ENCODE measurements at places on chromosomes 11 and 22.

- no peak for DNase-seq
Measured at GRCh38 chr22:28984482-28985158, 77.0 kb downstream of the C22orf31 start.

DNA sequence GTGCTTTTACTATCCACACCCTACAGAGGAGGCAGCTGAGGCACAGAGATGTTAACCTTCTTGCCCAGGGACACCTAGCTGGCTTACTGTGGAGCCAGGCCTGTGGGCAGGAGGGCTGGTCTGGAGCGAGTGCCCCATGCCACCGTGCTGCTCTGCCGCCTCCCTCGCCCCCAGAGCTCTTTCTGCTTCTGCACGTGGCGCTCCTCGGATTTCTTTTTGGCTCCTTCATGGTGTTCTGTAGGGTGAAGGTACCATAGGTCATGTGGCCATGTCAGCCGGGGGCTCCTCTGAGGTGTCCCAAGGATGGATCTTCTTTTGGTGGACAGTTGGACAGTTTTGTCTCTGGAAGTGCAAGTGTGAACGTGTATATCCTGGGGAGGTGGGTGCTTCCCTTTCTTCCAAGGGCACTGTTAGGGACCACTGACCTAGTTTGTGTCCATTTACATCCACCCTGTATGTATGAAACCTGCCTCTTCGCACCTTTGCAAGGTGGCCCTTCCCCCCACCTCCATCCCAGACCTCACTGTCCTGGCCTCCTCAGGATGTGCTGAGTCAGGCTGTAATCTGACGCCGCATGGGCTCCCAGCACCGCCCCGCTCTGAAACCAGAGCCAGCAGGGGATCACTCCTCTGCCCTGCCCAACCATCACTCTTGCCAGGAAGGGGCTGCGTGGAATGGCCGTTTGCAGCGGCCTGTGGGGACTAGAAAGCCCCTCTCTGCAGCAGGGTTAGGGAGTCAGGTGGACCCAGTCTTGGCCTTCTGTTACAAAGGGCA lies 31.7 kb downstream of the POLR3H start:
- DNase-seq = peak; percentile 85

DNA sequence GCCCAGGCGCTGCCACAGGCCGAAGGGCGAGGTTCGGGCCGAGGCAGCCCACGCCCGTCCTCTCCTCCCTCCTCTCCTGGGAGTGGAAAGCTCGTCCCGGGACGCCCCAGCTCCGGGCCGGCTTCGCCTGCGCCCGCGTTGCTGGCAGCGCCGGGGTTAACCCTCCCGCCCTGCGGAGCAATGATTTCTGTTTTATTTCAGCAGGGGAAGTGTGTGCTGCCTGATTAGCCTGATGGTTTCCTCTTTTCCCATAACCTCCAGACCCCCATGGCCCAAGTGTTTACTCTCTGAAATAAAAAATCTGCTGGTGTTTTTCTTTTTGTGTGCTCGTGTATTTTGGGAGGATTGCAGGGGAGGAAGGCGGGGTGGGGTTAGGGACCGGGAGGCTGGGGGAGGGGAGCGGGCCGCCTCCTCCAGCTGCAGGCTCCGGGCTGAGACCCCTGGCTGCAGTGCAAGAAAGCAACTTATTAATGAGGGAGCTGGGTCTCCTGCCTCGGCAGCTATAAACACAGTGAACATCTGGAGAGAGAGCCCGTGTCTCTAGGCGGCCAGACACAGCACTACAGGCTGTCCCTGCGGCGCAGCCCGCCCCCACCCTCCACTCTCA lies 38.6 kb downstream of the ETS1 start:
- peak; percentile 44 for DNase-seq

- DNase-seq = no peak
Measured at GRCh38 chr22:21593406-21594232, 26.1 kb downstream of the UBE2L3 start.

- DNase-seq = no peak
Measured at GRCh38 chr11:34809191-34810106, 106.7 kb downstream of the APIP start.

GRCh38 chr11:20178976-20179375 lies 18.7 kb upstream of the DBX1 start:
- DNase-seq = no peak

- no peak for DNase-seq
Measured at GRCh38 chr11:27011560-27012233, 17.8 kb downstream of the FIBIN start.

- DNase-seq = peak; percentile 25
Measured at GRCh38 chr11:6321356-6321755, 1.1 kb upstream of the CAVIN3 start.

DNA sequence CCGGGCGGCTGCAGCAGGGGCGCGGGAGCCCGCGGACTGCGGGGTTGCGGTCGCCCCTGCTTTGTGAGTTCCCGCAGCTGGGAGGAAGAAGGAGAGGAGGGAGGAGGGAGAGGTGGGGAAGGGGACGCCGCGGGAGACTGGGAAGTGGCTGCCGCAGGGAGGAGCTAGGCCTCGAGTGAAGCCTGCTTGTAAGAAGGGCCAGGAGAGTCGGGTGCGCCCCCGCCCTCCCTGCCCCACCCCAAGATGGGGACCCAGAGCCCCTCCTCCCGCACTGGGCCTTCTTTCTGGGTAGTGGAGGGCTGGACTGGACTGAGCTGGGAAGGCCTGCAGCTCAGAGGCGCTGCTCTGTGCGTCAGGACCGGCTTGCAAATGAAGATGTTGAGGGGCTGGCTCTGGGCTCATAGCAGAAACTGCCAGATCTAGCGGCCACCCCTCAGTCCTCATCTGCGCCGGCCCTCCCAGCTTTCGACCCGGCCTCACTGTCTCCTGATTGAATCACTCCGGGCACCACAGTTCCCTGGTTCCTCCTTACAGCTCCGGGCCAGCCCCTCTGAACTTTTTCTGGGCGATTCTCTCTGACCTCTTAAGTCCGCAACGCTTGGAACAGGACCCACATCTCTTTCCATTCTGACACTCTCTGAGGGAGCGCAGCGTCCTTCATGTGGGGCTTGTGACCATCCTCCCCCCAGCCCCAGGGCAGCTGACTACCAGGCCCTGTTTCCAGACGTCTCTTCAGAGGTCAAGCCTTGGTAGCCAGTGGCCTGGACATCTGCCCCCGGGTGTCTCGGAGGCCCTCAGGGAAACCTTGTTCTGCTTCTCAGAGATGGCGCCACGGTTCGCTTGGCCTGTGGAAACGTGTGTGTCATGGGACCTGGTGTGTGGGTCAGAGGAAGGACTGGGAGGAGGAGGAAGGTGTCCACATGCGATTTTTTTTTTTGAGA lies 21.9 kb downstream of the SERPINH1 start:
- DNase-seq = peak; percentile 68

GRCh38 chr22:43110927-43111623 lies 525 bp downstream of the BIK start:
- no peak for DNase-seq

DNA sequence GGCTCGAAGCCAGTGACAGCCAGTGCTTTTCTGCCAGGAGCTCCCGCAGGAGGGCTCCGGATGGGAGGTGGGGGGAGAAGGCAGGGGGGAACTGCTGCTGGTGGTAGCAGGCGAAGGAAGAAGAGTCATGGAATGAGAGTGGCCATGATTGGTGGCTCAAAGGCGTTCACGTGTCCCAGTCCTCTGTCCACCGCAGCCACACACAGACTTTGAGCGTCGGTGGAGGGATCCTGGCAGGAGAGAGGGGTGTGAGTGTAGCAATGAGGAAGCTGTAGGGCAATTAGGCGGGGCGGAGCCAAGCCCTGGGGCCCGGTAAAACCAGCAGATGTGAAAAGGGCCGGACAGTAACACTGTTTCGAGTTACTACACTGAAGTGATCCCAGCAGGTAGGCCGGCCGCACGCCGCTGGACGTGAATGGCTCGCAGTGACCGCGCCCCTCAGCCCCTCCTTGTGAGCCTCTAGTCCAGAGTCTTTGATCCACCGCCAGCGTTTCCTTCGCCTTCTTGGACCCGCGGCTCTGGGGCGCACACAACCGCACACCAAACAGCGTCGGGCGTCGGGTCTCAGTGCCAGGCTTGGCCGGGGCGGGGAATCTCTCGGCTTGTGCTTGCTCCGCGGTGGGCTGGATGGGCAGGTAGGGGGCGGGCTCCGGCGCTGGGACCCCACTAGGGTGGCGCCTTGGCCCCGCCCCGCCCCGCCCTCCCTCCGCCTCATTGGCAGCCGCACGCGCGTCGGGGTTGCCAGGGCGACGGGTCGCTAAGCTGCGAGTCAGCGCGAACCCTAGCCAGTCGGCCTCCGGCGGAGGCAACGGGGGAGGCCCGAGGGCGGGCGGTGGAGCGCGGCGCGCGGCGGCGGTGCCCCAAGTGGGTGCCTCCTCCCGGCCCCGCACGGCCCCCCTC lies at the start of gene LRRC10B:
TSS of gene LRRC10B (plus strand) at position 788 of the 900 bp plus-strand sequence. CDS start 250 bp downstream, outside the sequence.
- DNase-seq = peak; percentile 19

GRCh38 chr11:121240650-121241303 lies 51.8 kb upstream of the SC5D start:
- DNase-seq = peak; percentile 20

GRCh38 chr11:78187366-78188285 lies 800 bp downstream of the KCTD21 start:
- no peak for DNase-seq

GRCh38 chr22:30546616-30547015 lies at the start of gene SEC14L6:
TSS of gene SEC14L6 (minus strand) at chr22:30546741. CDS start at chr22:30546682, 59 bp downstream.
- no peak for DNase-seq

- DNase-seq = peak; percentile 34
Measured at GRCh38 chr11:68610452-68611116, 73.8 kb upstream of the GAL start.

- DNase-seq = no peak
Measured at GRCh38 chr22:49865156-49865555, 11.5 kb downstream of the ZBED4 start.

DNA sequence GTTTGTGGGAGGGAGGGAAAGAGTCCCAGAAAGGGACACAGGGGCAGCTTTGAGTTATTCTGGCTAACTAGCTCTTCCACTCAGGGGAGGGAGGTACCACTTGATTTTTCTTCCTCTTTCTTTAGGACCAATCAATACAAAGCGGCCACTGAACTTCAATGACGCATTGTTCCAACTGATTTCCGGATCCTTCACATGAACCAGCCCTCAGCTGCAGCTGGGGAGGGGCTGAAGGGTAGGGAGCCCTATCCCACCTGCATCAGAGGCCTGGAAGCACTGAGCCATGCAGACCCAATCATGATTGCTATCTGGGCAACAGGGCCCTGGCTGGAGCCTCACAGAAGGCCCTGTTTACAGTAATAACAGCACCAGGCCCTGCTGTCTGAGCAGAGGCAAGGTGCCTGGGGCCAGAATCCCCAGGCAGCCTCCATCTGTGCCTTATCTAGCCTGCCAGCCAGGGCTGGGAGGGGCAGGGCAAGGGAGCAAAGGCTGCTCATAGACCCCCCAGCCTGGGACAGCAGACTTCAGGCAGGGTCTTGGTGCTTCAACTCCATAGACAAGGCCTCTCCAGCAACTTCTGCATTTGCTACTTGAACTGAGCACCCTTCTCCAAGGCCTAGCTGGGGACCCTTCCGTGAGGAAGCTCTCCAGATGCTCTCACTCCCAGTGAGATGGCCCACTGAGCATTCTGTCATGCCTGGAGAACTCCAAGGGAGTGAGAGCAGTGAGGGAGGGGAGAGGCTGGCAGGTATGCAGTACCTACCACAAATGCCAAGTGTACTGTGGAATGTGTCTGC lies 22.5 kb downstream of the CLPB start:
- no peak for DNase-seq

DNA sequence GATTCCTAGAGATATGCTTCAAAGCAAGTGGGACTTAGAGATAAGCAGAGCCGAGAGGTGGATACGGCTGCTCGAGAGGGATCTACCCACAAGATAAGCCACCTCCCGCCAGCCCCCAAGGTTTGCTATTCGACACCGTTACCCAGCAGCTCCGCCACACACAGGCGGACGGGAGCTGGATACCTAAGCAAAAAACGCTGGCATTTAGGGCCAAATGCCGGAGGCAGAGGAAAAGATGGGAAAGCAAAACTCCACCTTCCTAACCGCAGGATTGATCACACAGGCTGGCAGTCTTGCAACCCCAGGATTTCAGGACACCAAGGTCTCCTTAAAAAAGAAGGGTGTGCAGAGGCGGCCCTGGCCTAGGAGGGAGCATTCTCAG lies 709 bp downstream of the FTH1 start:
- peak; percentile 52 for DNase-seq

DNA sequence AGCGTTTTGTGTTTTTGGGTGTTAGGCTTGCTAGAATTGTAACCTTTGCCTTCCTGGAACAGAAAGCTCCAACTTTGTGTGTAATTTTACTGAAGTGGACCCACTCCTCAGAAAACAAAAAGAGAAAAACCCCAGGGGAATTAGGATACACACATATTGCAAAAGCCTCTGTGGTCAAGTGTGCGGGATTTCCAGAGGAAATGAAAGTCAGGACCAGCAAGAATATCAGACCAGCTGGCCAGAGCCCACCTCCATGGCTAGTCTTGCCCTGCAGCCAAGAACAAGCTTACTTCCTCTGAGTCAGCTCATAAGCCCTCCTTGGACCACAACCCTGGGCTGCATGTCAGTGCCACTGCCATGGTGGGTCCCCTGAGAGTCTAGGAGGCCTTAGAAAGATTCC lies 37.0 kb upstream of the FTH1 start:
- DNase-seq = peak; percentile 69

DNA sequence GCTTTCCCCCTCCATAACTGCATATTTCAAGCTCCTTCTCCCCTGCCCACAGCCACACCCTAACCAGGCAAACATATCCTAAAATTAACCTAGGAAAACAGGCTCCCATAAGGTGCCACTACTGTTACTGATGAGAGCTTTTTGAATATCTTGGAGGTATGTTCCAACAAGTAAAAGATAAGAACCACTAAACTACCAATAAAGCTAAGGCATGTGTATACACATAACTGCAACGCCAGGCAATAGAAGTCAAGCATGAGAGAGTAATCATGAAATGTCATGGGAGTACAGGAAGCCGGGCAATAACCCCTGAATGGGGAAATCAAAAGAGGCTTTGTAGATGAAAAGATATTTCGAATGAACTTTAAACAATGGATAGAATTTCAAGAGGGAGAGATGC lies 9.3 kb downstream of the MMP13 start:
- no peak for DNase-seq

- DNase-seq = no peak
Measured at GRCh38 chr22:43317239-43317638, 25.9 kb downstream of the SCUBE1 start.

GRCh38 chr11:69398529-69399492 lies 82.7 kb upstream of the LINC01488 start:
- DNase-seq = peak; percentile 70

DNA sequence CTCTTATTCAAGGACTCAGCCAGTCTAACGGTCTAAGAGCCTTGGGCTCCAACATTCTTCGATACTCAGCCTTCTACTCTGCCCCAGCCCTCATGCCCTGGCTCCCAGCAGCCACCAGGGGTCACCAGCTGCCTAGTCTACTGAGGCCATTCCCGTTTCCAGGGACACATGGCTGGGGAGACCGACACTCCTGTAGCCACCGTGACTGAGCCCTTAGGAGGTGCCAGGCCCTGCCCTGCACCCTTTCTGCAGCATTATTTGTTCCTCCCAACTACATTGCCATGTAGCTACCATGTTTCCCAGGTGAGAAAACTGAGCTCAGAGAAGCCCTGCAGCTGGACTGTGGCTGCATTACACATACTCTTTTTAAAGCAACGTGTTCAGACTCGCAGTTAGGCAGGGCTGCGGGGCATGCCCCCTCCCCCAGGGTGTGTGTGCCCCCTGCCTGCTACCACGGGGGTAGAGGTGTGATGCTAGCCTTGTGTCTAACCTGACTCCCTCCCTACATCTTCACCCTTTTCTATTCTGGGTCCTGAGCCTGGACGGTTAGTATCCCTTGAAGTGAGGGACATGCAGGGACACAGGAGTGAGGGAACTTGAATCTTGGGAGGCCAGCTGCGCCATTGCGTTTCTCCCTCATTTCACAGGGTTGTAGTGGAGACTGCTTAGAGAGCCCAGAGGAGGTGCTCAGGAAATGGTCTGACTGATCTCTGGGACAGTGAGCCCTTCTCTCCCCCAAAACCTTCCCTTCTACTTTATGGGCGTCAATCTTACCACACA lies 17.5 kb downstream of the ATG16L2 start:
- peak; percentile 84 for DNase-seq

- peak; percentile 66 for DNase-seq
Measured at GRCh38 chr11:64489831-64490441, 101.1 kb upstream of the SLC22A12 start.

Measured in EH (cell line).